Pulmonary artery endothelial cell (primary cell): ENCODE measurements at places on chromosomes 3 and 15.

GRCh38 chr3:128895843-128896697 is 16.6 kb downstream of the ACAD9 start:
- DNase-seq, result no peak

DNA sequence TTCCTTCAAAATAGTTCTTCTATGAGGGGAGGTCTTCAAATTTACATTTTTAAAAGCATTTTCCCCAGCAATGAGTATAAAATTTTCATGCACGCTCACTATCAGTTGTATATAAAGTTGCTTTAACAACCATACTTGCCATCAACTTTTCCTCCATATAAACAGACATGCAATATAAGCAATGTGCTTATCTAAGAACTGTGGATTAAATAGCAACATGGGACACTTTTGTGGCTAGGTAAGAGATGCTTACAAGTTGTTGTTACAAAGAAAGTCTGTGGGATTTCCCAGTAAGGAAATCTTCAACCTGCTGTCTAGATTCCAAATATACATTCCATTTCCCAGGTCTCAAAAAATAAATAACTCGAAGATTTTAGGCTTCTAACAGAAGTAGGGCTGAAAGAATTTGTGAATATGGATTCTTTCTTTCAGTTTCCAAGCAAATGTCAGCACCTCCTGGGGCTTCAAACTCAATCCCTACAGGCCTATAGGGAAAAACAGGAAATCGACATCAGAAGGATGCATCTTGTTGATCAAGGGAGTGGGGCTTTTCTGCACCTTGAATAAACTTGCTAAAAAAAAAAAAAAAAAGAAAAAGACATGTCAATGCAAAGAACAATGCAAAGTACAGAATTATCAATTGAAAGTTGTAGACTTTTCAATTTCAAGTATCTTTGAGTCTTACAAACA is 16.1 kb downstream of the TNIK start:
- no peak for DNase-seq

DNA sequence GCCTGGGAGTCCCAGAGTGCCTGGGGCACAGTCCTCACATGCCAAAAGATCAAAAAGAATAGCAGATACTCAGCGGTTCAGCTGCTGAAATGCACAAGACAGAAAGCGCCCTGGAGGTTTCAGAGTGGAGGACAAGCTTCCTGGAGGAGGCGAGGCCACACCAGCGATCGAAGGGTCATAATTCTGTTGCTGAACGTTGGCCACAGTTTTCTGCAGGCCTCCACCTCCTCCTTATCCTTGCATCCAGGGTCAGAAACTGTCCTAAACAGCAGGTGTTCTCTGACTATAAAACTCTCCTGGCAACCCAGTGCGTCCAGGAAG is 220.3 kb upstream of the LINGO1 start:
- no peak for DNase-seq

DNA sequence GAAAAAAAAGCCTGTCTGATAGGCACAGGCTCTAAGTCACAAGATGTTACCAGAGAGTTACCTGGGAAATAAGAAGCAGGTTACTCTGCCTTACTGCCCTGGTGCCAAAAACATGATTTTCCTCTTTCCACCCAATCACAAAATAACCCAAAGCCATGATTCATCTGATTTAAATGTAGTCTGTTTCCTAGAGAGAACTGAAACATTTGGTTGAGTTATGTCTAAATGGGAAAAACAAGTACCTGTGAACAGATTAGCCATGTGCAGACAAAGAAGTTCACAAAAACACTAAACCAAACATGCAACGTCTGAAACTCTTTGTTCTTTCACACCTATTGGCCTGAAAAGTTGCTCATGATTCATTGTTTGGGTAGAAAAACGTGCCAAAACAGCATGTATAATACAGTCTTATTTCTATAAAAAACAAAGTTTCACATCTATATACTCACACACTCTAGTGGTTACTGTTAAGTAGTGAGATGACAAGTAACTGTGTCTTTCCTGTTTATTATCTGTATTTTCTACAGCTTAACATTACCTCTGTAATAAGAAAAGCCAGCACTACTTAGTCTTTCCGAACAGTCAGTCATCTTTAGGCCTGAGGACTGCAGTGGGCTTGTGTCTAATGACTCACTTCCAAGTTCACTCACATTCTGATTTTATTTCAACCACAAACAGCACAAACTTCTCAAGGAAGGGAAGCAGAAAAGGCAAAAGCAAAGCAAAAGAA is 30.2 kb downstream of the FAM174B start:
- no peak for DNase-seq

DNA sequence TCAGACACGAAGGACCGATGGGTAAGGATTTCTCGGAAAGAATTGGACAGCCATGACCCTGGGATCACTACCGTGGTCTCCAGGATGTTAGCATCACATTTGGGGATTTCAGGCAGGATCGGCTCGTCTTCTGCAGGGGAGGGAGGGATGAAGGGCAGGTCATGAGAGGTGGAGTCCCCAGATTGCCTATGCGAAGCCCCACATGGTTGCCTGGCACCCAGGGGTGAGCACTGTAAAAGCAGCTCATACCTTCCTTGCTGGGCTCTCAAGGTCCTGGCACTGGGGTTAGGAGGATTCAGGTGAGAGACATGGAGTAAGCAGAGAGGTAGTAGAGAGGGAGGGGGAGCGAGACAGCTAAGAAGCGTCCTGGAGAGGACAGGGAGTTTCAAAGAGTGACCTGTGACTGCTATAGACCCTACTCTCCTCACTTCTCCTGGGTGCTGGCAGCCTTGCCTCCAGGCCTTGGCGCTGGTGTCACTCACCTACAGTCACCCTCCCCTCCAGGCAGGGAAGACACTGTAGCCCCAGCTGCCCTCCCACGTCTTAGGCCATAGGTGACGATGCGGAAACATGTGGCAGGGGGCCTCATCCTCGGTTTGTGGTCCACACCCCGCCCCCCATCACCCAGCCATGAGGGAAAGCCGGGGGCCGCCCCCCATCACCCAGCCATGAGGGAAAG is 15.0 kb upstream of the EHD4 start:
- DNase-seq, result no peak

GRCh38 chr3:43236008-43236407 is 50.3 kb upstream of the SNRK start:
- DNase-seq, result no peak

- DNase-seq, result no peak
These were observed 89.6 kb downstream of the GAP43 start for GRCh38 chr3:115712871-115713270.

DNA sequence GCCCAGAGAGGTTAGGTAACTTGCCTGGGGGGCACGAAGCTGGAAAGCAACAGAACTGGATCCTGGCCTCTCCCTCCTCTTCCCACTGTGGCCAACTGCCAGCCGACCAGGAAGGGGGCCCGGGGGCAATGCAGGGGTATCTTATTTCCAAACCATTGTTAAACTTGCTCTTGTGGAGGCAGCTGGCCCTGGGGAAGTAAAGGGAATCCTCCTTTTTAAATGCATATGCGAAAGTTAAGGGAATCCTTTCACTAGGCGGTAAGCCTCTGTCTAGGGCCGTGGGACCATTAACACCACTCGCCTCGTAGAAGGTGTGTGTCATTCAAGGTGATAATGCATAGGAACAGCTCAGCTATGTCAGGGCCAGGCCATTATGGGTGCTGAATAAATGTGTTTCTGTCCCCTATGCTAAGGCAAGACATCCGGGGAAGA is 68.6 kb downstream of the ST6GAL1 start:
- no peak for DNase-seq

DNA sequence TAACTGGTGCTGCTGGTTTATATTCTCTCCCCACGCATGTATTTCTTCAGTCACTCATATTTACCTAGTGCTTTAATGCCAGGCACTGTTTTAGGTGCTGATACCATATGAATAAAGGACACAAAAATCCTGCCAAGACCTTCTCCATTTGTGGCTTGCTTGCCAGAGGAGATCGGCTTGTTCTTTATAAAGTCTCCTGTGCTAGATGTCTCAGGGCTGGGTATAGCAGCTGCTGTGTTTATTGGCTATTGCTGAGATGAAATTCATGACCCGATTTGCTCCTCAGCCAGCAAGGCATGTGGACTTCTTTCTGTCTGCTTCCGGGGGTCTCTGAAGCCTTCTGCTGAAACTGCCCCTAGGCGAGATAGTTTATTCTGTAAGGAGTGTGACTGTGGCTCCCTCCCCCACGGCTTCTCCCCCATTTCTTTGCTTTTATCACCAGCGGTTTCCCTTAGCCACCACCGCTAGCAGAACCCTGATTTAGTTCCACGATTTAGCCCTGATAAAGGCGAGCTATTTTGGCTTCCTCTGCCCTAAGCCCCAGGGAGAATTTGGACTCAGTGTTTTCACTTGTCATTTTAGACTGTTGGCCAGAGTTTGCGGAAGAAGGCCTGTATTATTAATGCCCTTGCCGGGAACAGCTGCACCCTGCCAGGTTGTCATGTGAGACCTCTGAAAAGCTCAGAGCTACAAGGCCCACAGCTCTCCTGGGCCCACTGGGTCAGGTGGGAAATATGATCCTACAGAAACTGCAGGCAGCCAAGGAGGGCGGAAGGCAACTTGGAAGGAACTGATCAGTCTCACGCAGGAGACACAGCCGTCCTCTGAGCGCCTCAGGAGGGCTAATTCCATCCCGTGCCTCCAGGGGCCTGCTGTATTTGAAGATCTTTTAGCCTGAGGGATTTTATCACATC is 46.8 kb downstream of the ST6GAL1 start:
- DNase-seq, result no peak

DNA sequence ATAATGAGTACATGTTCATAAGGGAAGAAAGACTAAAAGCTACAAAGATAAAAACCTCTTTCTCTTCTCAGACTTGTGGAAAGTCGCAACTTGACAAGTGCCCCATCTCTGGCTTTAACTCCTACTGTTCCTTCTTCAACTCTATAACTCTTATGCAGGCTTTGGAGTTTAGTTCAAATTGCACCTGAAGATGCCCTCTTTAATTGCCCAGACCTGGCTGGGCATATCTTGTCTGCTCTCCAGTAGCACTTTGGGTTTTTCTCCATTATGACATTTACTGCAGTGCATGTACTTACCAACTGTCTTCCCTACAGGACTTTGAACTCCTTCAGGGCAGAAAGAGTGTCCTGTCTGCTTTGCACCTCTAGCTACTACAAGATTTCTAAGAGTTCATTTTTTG is 32.4 kb downstream of the DGKG start:
- DNase-seq, result no peak

- DNase-seq, result peak; percentile 40
These were observed 587 bp downstream of the NPHP3 start for GRCh38 chr3:132721479-132722164.

- no peak for DNase-seq
These were observed 422.2 kb downstream of the TBC1D5 start for GRCh38 chr3:17320266-17320665.

DNA sequence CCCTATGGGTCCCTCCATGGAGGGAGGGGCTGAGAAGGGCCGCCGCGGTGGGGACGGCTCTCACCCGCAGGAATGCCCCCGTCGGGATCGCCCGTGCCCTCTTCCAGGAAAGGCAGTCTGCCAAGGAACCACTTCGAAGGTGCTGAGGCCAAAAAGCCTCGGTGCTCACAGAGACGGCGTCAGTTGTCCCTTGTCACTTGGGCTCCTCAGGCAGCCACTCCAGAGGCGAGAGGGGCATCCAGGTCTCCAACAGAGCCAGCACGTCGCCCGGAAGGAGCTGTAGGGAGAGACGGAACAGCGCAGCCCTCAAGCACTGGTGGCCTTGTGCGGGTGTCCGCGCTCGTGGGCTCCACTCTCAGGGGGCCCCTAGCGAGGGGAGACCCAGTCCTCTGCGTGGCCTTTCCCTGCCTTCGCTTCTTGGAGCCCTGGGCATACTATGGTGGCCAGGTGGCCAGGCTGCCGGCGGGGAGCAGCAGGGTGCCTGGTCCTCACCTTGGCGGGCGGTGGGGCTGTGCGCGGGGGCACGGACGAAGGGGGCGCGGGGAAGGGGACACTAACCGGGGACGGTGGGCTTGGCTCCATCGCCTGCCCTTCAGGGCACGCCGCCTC is 994 bp downstream of the MESP1 start:
- no peak for DNase-seq

DNA sequence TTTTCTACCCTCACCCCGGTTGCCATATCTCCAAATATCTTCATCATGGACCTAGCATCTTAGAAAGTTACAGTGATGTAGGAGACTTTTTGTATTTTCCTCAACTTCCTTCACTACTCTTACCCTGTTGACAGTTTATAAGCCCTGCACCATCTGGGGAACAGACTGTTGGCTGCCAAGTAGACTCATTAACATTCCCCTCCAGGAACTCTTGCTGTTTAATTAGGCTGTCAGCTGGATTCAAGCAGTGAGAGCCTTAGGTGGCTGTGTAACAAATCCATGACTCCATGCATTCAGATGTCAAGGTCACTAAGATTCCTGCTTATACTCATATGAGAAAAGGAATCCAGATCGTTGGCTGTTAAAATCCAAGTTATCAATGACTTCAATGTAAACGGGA is 198.3 kb downstream of the NAALADL2 start:
- DNase-seq, result no peak

DNA sequence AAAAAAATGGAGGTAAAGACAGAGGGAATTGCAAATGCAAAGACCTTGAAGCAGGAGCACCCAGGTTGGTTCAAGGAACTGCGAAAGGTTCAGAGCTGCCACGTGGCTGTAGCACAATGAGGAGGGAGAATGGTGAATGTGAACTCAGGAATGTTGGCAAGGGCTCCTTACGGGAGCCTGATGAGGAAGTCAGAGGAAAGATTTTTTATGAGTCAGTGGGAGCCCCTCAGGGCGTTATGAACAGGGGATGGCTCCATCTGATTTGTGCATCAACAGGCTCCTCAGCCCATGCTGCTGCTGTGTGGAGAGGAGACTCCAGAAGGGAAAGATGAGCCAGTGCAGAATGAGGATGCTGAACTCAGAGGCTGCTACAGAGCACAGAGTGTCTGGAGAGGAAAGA is 194.4 kb downstream of the ARRDC4 start:
- DNase-seq, result no peak

DNA sequence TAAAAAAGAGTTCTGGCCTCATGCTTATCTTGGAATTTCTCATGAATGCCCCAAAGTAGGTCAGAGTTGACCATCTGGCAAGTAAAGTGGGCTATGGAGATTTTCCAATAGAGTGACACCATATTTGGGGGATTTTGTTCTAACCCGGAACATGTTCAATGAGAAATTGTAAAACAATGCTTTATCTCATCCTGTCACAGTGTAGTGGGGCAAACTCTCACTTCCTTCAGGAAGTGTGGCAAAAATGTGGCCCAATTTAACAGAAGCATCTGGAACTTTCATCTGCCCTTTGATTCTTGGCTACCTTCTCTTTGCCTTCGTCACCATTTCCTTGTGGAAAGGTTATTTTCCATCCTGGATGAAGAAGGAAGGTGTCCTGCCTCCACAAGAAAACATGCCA is 70.8 kb downstream of the ADAMTS9 start:
- DNase-seq, result peak; percentile 98

DNA sequence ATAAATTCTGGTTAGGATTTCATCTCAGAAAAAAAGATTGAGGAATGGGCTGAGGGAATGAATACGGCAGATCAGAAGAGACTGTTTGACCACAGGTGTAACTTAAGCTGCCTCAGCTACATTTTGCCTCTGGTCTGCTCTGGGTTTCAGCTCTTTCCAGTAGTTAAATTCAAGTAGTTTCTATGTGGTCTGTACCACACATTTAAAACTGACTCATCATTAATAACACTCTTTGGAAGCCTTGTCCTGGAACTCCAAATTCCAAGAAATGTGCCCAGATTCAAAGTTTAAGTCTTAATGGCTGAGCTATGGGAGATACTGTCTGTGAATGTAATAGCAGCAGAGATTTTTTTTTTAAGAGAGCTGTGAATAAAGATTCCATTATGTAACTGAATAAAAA is 133.1 kb upstream of the IGSF10 start:
- no peak for DNase-seq
